HTR-8/SVneo (cell line): ENCODE measurements at places on chromosomes 12 and 14.

GRCh38 chr12:2268471-2269286 is 215.9 kb downstream of the CACNA1C start:
- peak; percentile 75 for DNase-seq

DNA sequence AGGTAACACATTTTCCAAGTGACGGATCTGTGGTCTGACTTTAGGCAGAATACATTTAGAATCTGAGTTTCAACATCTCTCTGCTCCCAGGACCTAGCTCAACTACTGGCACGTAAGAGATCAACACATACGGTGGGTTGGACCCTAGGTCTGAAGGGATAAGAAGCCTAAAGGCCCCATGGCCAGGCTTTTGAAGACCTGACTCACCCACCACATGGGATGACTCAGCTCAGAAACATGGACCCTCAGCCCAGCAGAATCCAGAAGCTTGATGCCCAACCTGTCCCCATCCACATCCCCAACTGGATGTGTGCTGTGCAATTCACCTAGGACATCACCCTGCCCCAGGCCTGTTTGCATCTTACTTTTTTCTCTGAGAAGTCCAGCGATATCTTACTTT is 770.2 kb downstream of the BCL11B start:
- no peak for DNase-seq

- DNase-seq: no peak
These were observed 1067.9 kb downstream of the BCL11B start for GRCh38 chr14:98204139-98204538.

GRCh38 chr12:128793701-128794100 is 30.1 kb downstream of the SLC15A4 start:
- no peak for DNase-seq

DNA sequence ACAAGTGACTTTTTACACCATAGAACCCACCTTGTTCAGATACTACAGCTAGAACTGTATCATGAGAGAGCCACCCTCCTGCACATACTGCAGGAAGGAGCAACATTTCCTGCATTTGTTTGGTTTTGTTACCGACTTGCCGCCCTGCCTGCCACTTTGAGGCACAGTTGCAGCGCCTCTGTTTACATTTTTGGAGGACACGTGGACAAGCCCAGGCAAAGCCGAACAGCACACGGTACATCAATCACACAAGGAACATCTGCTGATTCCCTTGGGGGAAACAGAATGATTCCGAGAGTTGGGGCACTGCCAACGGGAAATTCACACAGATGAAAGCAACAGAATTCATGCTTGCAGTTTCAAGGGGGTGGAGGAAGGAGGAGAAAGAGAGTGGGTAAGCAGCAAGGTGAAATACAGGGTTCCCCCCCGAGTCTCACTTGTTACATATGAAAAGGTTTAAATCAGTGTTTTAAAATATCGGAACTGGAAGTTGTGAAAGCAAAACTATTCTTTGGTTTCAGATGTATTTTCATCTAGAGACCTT is 110.7 kb downstream of the BTG1 start:
- peak; percentile 33 for DNase-seq

- no peak for DNase-seq
These were observed 204.5 kb upstream of the TBX3 start for GRCh38 chr12:114888448-114888847.

- DNase-seq: no peak
These were observed 17.3 kb downstream of the TMED8 start for GRCh38 chr14:77359626-77360025.

- no peak for DNase-seq
These were observed 914 bp upstream of the PACS2 start for GRCh38 chr14:105313381-105314286.

GRCh38 chr14:74826574-74826973 is 49.4 kb downstream of the PROX2 start:
- DNase-seq: no peak

GRCh38 chr14:105085766-105086165 is 20.5 kb upstream of the GPR132 start:
- DNase-seq: no peak

GRCh38 chr14:95577870-95578269 is 43.0 kb downstream of the GLRX5 start:
- DNase-seq: no peak

DNA sequence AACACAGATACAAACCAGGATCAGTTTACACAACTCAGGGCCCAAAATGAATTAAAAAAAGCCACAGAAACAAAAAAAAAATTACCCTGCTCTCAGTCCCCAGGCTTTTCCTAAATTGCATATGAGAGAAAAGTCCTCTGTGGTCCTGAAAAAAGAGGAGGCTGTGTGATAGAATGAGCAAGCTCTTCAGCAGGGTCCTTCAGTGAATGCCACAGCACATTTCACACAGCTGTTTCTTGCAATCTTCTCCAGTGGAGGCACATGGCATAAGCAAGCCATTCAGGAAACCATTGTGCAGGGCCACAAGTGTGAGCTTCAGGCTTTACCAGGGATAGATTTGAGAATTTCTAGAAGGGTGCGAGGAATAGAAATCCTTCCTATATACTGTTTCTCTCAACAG is 168.5 kb downstream of the PPM1H start:
- no peak for DNase-seq

DNA sequence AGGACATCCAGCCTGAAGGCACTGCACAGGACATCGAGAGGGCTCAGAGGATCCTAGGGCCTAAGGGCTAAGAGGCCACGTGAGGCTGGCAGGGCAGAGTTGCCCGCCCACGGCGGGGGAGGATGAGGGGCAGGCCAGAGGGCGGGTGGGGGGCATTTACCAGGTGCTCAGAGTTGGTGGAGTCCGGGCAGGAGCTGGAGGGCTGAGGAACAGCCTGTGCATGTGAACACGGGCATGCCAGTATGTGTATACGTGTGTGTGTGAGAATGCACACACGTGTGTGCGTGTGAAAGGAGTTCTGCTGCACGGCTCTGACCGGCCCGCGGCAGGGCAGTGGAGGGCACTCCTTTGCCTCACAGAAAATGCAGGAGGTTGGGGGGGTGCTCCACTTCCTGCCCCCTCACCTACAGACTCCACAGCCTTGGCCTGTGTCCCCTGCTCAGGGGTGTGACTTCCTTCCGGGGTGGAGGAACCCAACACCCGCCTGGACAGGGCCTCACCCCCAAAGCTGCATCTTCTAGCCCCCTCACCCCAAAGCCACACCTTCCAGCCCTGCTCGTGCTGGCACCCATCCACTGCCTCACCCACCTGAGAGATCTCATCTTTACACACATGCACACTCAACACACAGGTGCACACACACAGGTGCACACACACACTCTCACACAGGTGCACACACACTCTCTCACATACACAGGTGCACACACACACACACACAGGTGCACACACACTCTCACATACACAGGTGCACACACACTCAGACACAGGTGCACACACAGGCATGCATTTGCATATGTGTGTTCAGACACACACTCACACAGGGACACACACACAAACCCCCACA is 11.8 kb upstream of the GPR132 start:
- no peak for DNase-seq

DNA sequence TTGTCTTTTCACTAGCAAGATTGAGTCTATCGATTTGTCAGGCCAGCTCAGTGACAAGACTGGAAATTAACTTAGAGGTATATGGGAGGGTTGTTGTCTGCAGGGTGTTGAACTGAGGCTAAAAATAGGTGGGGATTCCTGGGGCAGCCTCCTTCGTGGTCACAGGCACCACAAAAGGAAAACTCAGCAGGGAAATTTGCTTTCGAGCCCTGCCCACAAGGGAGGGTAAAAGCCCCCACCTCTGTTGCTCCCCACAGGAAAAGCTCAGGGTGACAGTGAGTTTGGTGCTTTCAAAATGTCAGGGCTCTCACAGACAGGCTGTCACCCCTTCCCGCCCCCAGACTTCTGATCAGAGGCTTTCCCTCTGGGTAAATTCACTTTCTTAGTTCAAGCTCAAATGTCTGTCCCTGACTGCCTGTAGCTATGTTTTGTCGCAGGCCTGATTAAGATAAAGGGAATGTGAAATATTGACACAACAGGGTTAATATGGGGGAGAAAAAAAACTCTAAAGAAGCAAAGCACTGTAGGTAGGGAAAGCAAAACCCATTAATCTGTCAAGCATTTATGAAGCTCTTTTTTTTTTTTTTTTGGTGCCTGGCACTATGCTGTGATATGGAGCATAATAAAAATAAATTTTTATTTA is 11.7 kb upstream of the NFKBIA start:
- peak; percentile 15 for DNase-seq

GRCh38 chr14:75411214-75411540 is 16.6 kb upstream of the JDP2 start:
- DNase-seq: no peak

- no peak for DNase-seq
These were observed 48.4 kb downstream of the BICD1 start for GRCh38 chr12:32155041-32155440.

GRCh38 chr14:26394150-26394810 is 203.6 kb downstream of the NOVA1 start:
- peak; percentile 53 for DNase-seq

DNA sequence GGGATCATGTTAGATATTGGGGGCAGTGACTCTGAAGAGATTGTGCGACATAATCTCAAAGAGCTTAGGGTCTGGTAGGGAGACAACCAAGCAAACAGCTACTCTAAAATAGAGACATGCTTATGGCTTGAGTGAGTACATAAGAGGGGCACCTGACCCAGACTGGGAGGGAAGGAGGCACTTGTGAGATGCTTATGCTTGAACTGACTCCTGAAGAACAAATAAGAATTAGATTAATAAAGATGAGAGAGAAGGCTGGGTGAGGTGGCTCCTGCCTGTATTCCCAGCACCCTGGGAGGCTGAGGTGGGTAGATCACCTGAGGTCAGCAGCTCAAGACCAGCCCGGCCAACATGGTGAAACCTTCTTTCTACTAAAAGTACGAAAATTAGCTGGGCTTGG is 19.1 kb downstream of the TMTC2 start:
- DNase-seq: no peak

- DNase-seq: peak; percentile 66
These were observed 33.1 kb upstream of the GNPNAT1 start for GRCh38 chr14:52824462-52824861.

GRCh38 chr12:108846290-108846701 is 11.1 kb downstream of the SSH1 start:
- DNase-seq: no peak

- DNase-seq: no peak
These were observed 76.5 kb downstream of the TGFB3 start for GRCh38 chr14:75905147-75905904.

DNA sequence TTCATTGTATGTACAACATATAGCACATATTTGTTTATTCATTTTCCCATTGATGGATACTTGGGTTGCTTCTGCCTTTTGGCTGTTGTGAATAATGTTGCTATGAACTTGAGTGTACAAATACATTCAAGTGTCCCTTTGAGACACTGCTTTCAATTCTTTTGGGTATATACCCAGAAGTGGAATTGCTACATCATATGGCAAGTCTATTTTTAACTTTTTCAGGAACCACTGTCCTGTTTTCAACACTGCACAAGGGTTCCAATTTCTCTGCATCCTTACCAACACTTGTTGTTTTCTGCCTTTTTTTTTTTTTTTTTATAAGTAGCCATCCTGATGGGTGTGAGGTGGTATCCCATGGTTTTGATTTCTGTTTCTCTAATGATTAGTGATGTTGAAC is 15.9 kb downstream of the RBMS2 start:
- no peak for DNase-seq

DNA sequence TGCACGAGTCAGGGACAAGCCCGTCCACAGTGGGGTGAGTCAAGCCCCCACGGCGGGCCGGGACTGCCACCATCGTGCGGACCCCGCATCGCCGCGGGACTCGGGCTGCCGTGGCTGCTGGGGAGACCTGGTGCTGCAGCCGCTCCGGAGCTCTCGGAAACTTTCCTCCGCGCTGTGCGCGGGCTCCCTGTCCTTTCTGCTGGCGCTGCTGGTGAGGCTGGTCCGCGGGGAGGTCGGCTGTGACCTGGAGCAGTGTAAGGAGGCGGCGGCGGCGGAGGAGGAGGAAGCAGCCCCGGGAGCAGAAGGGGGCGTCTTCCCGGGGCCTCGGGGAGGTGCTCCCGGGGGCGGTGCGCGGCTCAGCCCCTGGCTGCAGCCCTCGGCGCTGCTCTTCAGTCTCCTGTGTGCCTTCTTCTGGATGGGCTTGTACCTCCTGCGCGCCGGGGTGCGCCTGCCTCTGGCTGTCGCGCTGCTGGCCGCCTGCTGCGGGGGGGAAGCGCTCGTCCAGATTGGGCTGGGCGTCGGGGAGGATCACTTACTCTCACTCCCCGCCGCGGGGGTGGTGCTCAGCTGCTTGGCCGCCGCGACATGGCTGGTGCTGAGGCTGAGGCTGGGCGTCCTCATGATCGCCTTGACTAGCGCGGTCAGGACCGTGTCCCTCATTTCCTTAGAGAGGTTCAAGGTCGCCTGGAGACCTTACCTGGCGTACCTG is 1.1 kb downstream of the PDE3A start:
- DNase-seq: peak; percentile 7

DNA sequence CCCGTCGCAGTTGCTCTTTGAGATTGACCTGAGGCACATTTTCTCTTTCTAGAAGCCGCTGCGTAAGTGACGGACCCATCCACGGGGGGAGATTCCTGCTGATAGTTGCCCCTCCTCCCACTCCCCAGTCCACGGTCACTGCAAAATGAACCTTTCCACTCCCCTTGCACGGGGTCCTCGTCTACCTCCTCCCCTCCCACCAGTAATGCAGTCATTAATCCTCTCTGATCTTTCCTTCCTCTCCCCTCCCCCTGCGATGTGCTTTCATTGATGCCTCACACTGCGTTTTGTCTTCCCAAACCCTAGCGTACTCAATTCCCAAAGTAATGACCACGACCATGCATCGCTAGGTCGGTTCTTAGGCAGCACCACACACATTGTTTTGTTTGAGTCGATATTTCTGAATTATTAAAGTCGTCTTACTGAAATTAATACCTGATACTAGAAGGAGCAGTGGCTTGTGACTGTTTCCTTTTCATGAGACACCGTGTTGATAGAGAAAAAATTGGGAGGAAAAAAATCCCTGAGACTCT is 857 bp downstream of the ETNK1 start:
- peak; percentile 43 for DNase-seq

DNA sequence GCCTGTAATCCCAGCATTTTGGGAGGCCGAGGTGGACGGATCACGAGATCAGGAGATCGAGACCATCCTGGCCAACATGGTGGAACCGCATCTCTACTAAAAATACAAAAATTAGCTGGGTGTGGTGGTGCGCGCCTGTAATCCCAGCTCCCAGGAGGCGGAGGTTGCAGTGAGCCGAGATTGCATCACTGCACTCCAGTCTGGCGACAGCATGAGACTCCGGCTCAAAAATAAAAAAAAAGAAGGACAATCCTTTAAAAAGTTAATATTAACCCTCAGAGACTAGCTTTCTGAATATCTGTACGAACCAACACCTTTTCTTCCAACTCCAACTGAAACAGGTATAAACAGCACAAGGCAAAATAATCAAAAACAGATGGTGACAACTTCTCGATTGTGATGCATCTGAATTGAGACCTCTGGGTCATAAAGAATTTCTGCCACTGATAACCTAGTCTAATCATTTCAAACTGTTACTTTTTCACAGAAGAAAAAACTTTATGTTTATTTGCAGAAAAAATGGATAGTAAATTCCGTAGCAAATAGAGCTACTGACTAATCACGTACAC is 27.8 kb downstream of the CLIP1 start:
- no peak for DNase-seq
